ENCODE measurements at places on chromosomes 4 and X. TPM values are rescaled to one million over a fixed set of nuclear protein-coding genes. Genes with fewer than 3 reads are reported as not detected.

DNA sequence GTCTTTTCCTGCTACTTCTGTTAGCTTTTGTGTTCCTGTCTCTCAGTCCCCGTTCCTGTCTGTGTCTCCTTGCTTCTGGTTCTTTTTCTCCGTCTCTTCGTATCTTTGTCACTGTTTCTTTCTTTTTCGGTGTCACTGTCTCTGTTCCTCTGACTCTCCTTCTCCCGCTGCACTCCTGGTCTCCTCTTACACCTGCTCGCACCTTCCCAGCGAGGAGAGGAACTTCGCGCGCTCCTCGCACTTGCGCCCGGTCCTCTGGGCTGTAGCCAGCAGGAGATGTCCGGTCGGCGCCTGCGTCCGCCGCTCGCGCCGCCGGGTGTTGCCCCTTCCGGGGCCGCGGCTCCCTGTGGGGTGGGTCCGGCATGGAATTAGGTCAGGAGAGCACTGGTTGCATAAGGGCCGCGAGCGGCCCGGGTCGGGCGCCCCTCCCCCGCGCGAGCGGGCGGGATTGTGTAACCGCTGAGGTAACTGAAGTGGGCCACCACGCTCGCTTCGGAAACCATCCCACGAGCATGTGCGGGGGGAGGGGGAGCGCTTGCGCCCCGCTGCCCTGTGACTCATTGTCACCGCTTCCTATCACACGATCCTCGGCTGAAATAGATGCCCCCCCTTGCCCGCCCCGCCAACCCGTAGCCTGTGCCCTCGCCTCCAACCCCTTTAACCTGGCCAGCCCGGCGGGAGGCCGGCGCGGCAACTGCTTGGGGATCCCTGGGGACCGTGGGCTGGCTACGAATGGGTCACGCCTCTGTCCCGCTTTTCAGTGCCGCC is 1.6 kb downstream of the LONRF3 start:
- peak; percentile 18 for DNase-seq

The TCEAL2 gene
- not detected for polyA plus RNA-seq

The SHOX gene
- polyA plus RNA-seq: 0.59 TPM

DNA sequence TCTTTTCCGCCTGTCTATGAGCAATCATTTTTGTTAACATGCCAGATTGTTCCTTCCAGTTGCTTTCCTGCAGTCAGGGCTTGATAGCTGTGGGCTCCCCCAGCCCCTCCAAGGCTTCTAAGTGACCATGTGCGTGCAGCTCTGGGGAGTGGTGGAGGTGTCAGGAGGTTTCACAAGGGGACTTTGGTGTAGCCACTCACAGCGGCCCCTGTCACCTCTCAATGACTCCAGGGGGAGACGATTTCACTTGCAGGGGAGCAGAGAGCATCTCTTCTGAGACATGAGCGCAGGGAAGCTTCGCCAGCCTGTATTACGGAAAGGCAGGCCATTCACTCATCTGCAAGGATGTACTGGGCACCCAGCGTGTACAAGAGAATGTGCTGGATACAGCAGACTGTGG is 3.1 kb upstream of the GPR78 start:
- no peak for DNase-seq

DNA sequence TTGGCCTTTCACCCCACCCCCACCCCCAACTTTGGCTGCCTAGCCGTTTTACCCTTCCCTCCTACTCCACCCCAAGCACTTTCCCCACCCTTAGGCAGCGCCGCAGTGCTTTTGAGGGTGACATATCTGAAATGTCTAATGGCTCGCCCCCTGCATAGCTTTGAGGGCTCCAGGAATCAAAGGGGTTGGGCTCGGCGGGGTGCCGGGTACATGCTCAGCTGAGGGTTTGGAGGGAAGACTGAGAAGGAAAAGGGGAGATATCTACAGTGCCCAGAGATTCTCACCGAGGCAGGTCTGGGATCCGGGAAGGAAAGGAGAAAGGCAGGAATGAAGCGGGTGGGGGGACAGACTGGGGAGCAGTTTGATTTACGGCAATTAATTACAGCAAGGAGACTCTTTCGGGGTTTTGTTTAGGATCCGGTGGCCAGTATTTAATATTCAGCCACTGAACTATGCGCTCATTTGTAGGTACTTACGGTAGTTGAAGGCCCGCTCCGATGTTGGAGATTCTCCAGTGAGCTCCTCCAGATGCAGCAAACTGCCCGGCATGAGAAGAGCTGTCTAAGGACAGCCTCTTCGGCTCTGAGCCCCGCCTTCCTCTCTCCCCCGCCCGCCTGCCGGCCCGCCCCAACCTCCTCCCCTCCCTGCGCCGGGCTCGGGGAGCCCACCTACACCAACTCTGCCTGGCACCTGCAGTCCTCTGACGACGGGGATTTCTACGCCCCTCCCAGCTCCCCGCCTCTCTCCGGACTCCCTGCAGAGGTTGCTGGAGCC is at the start of gene IGSF1:
IGSF1 (minus strand) TSS at position 569 of the 774 bp plus-strand sequence. CDS start 2,632 bp downstream, outside the sequence.
- DNase-seq: peak; percentile 74

DNA sequence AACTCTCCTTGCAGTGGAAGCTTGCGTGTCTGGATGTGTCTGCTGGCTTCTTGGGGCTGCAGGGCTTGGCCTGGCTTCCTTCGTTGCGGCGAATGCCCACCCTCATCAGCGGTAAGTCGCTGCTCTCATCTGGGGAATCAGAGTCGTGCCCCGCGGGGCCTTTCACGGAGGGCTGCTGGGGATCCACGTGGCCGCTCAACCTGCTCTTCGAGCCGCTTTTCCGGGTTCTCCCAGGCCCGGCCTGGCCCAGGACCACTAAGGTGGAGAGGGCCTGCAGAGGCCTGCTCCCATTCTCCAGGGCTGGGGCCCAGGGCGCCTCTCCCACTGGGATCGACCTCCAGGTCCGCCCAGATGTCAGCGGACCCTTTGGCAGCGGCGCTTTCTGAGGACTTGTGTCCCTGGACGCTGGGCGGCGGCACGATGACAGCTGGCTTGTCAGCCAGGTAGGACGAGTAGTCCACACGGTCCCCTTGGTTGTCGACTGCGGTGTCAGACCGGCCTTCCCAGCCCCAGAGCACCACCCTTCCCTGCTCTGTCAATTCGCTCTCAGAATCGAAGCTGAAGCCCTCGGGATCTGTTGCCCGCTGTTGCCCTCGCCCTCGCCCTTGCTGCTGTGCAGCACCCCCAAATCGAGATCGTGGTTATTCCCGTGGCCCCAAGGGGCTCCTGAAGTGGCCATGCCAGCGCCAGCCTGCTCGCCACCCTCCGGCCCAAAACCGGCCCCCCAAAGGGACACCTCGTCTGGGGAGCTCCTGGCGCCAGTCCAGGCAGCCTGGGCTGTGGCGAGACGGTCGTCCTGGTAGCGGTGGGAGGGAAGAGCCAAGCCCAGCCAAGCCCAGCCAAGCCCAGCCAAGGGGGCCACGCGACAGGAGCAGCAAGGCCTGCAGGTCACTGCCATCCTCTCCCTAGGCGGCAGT is 37.8 kb upstream of the NHSL2 start:
- no peak for DNase-seq

- no peak for DNase-seq
Observed at GRCh38 chrX:16981980-16982379, 35.5 kb downstream of the REPS2 start.

- DNase-seq: no peak
Observed at GRCh38 chrX:44157858-44158257, 184.7 kb upstream of the NDP start.

The POU3F4 gene
- polyA plus RNA-seq: not detected

DNA sequence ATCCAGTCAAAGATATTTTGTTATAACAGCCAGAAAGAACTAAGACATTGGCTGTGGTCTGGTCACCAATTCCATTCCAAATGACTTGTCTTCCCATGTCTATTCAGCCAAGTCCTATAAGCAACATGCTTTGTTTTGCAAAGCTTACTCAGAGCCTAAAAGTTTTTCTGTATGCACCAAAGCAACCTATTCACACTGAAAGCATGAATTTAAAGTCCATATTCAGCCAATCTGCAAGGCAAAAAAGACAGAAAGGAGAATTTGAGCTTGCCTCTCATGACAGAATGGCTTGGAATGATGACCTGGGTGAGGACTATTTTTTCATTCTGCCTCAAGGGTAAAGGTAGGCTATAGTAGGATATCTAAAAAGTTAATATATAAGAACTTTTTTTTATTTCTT is 323.2 kb upstream of the NOCT start:
- no peak for DNase-seq

DNA sequence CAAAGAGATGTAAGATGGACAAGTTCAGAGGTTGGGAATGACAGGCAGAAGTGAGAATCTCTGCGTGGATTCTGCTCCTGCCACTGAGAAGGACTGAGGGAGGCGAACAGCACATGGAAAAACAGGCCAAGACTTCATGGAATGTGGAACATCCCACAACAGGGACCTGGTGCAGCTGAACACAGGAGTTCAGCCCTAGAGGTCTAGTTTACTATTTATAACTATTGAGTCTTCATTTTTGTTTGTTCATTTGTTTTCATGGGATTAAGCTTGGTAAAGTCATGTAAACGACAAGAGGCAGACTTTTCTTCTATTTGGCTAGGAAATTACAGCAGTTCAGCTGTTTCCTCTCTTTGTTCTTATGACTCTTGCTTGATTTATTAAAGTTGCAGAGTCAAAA is 234.5 kb downstream of the MAML3 start:
- DNase-seq: peak; percentile 54

- DNase-seq: no peak
Observed at GRCh38 chr4:95638920-95639501, 90.2 kb upstream of the UNC5C start.

DNA sequence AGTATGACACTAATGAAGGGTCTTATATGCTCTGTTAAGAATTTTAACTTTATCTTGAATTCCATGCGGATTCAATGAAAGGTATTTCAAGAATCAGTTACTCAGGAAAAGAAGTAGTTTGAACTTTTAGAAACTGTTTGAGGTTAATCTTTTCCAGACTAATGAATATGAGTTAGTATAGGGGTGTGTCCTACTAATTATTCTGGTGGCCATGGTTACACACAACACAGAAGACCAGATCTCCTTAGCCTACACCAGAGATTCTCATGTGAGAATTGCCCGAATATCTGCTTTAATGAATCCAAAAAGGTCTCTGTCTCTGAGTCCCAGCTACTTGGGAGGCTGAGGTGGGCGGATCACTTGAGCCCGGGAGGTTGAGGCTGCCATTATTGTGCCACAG is 100.4 kb downstream of the MMRN1 start:
- no peak for DNase-seq

GRCh38 chrX:47093248-47093647 is 15.0 kb downstream of the RGN start:
- no peak for DNase-seq

GRCh38 chrX:71543316-71543715 is 10.4 kb downstream of the OGT start:
- DNase-seq: no peak

GRCh38 chrX:11210415-11210801 is 82.8 kb upstream of the AMELX start:
- DNase-seq: peak; percentile 17

DNA sequence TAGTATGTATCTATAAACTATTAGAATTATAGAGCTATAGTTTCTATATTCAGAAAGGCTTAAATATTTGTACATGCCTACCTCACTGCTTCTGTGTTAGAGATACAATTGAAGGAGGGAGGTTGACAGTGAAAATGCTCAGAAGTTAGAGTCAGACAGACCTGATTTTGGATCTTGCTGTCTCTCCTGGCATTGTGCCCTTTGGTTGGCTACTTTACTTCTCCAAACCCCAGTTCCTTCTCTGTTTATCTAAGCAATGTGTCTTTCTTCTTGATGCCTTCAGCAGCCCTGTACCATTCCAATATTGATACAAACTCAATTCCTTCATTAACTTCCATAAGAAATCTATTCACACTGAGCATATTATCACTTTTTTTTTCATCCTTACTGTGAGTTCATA is 28.7 kb downstream of the CCNG2 start:
- DNase-seq: no peak

DNA sequence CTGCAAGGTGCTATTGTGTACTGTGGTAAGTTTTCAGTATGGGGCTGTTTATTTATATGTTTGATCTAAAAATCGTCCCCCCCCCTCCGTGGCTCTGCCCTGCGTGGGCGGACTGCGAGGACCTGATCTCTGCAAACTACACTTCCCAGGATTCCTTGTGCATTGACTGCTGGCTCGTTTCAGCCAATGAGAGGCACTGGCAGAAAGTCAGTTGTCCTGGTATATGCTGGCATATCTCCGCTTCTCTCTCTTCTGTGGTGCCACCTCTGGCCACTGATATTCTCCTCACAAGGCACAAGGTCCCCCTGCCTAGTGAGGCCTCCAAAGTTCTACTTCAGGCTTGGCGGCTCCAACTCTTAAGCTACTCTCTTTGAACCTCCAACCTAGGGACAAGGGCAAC is 168.8 kb upstream of the ZFP42 start:
- no peak for DNase-seq

The MUC7 gene
- 0.21 TPM for polyA plus RNA-seq

The SULT1E1 gene
- polyA plus RNA-seq: 160 TPM

GRCh38 chrX:14920196-14920595 is 47.0 kb downstream of the MOSPD2 start:
- DNase-seq: no peak

- DNase-seq: no peak
Observed at GRCh38 chr4:71229477-71230270, 109.1 kb upstream of the SLC4A4 start.

- no peak for DNase-seq
Observed at GRCh38 chrX:34849371-34849770, 93.2 kb upstream of the FAM47B start.

DNA sequence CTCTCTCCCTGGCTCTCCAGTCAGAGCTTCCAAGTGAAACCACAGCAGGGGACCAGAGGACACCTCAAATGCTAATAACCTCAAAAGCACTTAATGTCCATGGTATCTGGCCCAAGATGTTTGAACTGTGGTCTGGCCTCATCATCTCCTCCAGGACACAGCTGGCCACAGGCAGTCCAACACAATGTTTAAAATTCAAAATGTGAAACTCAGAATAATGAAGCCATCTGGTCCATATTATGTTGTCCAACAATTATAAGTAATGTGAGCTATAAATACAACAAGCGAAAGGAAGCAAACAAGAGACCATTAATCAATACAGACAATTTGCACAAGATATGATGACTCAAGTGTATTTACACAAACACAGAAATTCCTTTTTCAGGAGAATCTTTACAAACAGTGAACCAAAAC is 90.7 kb upstream of the S100G start:
- DNase-seq: peak; percentile 9

The STARD8 gene
- 7.7 TPM for polyA plus RNA-seq

- no peak for DNase-seq
Observed at GRCh38 chr4:26094911-26095310, 180.9 kb downstream of the SMIM20 start.

GRCh38 chr4:127975121-127975770 is 10.0 kb downstream of the ABHD18 start:
- no peak for DNase-seq
